Liver (tissue), 10 donors: ENCODE measurements at places on chromosomes 6 and 20. TPM values are rescaled to one million over a fixed set of nuclear protein-coding genes. Genes with fewer than 3 reads are reported as not detected.

Gene ADAM33
- polyA plus RNA-seq = 0.11 TPM

Gene TLDC2
- 0.05 TPM for polyA plus RNA-seq

Gene APCDD1L
- polyA plus RNA-seq = not detected

Gene TINAG
- polyA plus RNA-seq = not detected

Gene FOXQ1
- not detected for polyA plus RNA-seq

Gene LBP
- 1,485 TPM for polyA plus RNA-seq

Gene PET117
- 7.4 TPM for polyA plus RNA-seq

Gene CCN6
- 0.54 TPM for polyA plus RNA-seq

Gene GRIK2
- 0.06 TPM for polyA plus RNA-seq

Gene PBOV1
- not detected for polyA plus RNA-seq

Gene KIF6
- polyA plus RNA-seq = 0.28 TPM

Gene FRS3
- 1.6 TPM for polyA plus RNA-seq

Gene BPIFB2
- polyA plus RNA-seq = 1.0 TPM

Gene RNF39
- 0.03 TPM for polyA plus RNA-seq

Gene RUNX2
- 1.5 TPM for polyA plus RNA-seq

Gene TCF21
- polyA plus RNA-seq = 1.0 TPM

Gene SUMO4
- 0.83 TPM for polyA plus RNA-seq

Gene PFDN6
- 60.1 TPM for polyA plus RNA-seq

Gene C6orf58
- not detected for polyA plus RNA-seq

Gene GCNT2
- 4.1 TPM for polyA plus RNA-seq

Gene CST7
- 3.7 TPM for polyA plus RNA-seq

Gene MUC21
- 0.02 TPM for polyA plus RNA-seq

Gene CCM2L
- polyA plus RNA-seq = 1.2 TPM

Gene ADGB
- polyA plus RNA-seq = not detected

Gene PARD6B
- polyA plus RNA-seq = 5.7 TPM

Gene LAMA4
- polyA plus RNA-seq = 2.4 TPM

Gene C20orf96
- polyA plus RNA-seq = 2.6 TPM

Gene ARG1
- 965 TPM for polyA plus RNA-seq

Gene POU3F2
- polyA plus RNA-seq = not detected

Gene FIG4
- polyA plus RNA-seq = 3.8 TPM

Gene LCA5
- 0.46 TPM for polyA plus RNA-seq

Gene TRIM10
- 0.29 TPM for polyA plus RNA-seq

Gene RAB32
- polyA plus RNA-seq = 31.2 TPM

Gene PPIL6
- polyA plus RNA-seq = 0.27 TPM

Gene SRSF12
- polyA plus RNA-seq = 0.56 TPM

Gene SCRT2
- not detected for polyA plus RNA-seq

Gene LRRC73
- 0.10 TPM for polyA plus RNA-seq

Gene COL19A1
- not detected for polyA plus RNA-seq

Gene RBM24
- 0.21 TPM for polyA plus RNA-seq

Gene FNDC11
- not detected for polyA plus RNA-seq

Gene RRBP1
- polyA plus RNA-seq = 75.4 TPM

Gene BMP6
- 3.8 TPM for polyA plus RNA-seq

Gene SLC17A4
- 4.4 TPM for polyA plus RNA-seq

Gene PKIB
- polyA plus RNA-seq = 5.1 TPM

Gene THBS2
- 0.35 TPM for polyA plus RNA-seq

Gene TAF11
- 12.2 TPM for polyA plus RNA-seq

Gene KIF25
- polyA plus RNA-seq = 0.05 TPM

Gene PM20D2
- polyA plus RNA-seq = 2.5 TPM

Gene SLC16A10
- 5.8 TPM for polyA plus RNA-seq

Gene REM1
- polyA plus RNA-seq = 0.46 TPM

Gene BFSP1
- 0.14 TPM for polyA plus RNA-seq

Gene SLC22A23
- polyA plus RNA-seq = 9.9 TPM

Gene TAGAP
- 0.56 TPM for polyA plus RNA-seq

Gene DSTN
- polyA plus RNA-seq = 133 TPM

Gene METTL24
- 0.14 TPM for polyA plus RNA-seq
